ENCODE measurements at places on chromosomes 3 and 15.
A peak's percentile ranks its signal among the peaks of the same experiment; 100 is the strongest.

- DNase-seq = no peak
Measured at GRCh38 chr3:192303235-192303634, 424.1 kb downstream of the FGF12 start.

DNA sequence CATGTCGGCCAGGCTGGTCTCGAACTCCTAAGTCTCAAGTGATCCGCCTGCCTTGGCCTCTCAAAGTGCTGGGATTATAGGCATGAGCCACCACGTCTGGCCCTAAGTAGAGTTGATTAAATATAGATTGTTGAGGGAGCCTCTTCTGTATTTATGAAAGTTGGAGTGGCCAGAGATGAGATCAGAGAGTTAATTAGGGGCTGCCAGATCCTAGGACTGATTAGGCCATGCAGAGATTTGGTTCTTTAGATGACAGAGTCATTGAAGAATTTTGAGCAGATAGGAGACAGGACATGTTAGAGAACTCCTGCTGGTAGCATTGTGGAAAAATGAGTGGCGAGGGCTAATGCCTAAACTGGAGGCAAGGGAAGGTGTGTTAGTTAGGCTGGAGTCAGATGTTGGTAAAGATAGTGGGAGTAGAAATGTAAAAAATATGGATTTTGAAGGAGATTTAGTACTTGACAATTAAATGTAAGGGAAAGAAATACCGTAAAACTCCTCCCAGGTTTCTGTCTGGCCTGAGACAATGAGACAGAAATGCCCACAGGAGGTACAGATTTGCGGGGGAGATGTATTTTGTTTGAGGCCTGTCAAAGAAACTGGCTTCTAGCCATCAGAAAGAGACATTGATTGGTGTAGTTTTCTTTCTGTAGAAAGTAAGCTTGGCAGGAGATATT lies 23.4 kb downstream of the SACM1L start:
- no peak for DNase-seq

- DNase-seq = no peak
Measured at GRCh38 chr3:188303823-188304222, 149.9 kb downstream of the LPP start.

DNA sequence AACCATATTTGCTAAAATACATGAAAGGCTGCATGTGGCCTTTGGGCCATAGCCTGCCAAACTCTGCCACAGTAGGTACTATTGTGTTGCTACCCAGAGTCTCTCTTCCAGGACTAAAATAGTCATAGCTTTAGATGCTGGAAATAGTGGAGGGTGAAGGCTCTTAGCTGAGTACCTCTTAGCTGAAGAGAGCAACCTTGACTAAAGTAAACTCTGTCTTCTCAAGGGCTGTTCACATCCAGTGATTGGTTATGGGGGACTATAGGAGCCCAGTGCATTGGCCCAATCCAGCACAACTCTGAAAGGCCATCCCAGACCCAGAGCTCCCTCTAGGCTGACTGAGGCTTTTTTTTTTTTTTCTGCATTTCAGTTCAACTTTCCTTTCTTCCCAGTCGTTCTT lies 117.8 kb upstream of the ACP3 start:
- DNase-seq = no peak

- DNase-seq = no peak
Measured at GRCh38 chr3:155743606-155744005, 1.3 kb downstream of the PLCH1 start.

- no peak for DNase-seq
Measured at GRCh38 chr15:48679952-48680351, 34.4 kb upstream of the FBN1 start.

GRCh38 chr15:98523912-98524662 lies 124.3 kb upstream of the IGF1R start:
- DNase-seq = no peak

DNA sequence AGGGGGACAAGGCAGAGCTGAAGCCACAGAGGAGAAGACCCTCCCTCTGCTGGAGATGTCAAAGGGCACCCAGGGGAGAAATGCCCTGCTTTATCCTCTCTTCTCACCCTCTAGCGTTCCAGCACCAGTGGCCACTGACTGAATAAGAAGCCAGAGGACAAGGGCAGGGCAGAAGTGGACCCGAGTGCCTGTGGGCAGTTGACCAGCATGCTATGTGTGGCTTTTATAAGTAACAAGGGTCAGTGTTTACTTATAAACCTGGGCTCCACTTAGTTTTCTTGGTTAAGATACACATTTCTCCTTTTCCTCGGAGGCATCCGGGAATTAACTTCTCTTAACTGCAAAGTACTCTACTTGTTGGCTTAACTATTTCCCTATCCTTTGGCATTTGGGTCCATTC lies 13.3 kb upstream of the HDAC11 start:
- DNase-seq = no peak

GRCh38 chr3:152272771-152273242 lies 4.1 kb downstream of the MBNL1 start:
- no peak for DNase-seq

DNA sequence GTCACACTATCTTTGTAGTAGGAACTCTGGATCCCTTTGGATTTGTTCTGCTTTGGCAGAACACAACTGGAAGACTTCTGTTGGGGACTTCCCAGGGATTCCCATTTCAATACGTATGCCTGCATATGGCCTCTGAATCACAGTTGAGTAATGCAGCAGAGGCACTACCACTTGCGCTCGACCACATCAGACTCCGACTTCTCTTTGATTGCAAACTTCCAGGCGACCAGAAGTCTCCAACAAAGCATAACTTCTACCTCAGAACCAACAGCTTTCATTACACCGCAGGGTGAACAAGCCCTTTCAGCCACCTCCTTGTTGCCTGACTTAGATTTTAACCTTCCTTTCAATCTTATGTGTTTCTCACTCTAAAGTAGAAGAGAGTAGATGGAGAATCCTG lies 924.4 kb downstream of the IGSF11 start:
- no peak for DNase-seq

DNA sequence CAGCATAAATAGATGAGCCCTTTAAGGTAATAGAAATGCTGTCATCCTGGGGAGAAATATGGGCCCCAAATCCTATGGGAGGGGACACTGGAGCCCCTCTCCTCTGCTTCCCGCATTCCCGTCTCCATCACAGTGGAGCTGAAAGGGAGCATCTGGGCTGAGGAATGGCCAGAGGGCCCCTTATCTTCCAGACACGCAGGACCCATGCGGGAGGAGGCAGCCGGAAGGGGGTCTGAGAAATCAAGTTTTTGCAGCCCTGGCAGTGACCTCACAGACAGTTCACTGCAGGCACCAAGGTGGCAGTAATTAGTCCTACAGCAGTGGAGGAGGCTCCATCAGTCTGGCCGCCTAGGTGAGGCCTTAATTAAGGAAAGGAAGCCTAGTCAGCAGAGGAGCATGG lies 80.2 kb downstream of the RAB11A start:
- DNase-seq = no peak

DNA sequence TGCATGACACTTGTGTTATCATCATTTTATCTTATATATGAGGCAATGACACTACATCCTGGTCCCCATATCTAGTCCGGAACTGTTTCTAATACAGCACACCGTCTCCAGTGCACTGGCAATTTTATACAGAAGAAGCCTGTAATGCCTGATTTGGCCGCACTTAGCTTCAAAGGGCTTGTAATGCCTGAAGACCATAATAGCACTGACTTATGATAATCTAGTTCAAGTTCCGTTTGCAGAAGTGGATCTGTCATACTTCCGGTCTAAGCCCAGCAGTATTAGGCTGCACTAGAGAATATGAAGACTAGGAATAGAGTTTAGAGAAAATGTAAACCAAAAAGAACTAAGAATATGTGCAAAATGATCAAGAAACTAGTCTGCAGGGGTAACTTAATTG lies 1.3 kb downstream of the BNIP2 start:
- DNase-seq = no peak

DNA sequence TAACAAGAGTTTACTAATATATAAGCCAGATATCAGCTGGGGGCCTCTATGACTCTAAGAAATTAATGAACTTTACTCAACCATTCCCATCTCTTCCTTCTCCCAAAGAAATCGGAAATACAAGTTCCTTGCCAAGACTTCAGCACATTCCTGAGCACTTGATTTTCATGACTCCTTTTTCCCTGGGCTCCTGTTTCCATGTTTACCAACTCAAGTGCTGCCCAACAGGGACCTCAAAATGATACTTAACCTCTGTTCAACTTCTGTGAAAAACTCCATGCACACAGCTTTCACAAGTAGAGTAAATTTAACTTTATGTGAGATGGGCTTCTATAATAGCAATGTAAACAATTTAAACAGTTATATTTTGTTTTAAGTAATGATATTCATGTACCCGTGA lies 315.8 kb upstream of the CDIN1 start:
- DNase-seq = no peak

GRCh38 chr3:31753050-31753425 lies 220.3 kb downstream of the STT3B start:
- DNase-seq = no peak

- DNase-seq = peak; percentile 90
Measured at GRCh38 chr3:54853573-54854404, 74.1 kb downstream of the LRTM1 start.

DNA sequence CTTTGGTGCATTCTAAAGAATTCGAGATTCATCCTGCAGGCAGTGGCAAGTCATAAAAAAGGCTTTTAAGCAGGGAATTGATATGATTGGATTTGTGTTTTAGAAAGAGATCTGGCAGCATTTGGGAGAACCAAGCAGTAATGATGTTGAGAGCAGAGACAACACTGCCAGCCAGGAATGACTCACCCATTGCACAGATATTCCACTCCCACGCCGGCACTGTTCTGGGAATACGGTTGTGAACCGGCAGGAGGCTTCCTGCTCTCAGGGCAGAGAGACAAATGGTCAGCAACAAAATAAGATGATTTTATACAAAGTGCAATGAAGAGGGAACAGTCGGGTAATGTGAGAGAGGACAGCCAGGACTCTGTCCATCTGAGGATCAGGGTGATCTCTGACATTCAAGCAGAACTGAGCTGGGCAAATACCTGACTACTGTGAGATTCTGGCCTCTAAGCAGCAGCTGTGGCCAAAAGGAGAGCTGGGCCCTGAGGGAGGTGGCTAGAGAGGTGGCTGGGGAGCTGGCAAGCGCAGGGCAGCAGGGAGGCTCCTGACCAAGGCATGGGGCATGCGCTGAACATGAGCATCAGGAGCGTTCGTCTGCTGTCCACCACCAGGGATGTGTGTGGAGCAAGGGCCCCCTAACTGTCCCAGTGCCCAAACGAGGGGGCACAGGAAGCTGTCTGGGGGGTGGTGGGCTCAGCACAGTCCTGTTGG lies 56.1 kb upstream of the PLXNA1 start:
- DNase-seq = no peak

DNA sequence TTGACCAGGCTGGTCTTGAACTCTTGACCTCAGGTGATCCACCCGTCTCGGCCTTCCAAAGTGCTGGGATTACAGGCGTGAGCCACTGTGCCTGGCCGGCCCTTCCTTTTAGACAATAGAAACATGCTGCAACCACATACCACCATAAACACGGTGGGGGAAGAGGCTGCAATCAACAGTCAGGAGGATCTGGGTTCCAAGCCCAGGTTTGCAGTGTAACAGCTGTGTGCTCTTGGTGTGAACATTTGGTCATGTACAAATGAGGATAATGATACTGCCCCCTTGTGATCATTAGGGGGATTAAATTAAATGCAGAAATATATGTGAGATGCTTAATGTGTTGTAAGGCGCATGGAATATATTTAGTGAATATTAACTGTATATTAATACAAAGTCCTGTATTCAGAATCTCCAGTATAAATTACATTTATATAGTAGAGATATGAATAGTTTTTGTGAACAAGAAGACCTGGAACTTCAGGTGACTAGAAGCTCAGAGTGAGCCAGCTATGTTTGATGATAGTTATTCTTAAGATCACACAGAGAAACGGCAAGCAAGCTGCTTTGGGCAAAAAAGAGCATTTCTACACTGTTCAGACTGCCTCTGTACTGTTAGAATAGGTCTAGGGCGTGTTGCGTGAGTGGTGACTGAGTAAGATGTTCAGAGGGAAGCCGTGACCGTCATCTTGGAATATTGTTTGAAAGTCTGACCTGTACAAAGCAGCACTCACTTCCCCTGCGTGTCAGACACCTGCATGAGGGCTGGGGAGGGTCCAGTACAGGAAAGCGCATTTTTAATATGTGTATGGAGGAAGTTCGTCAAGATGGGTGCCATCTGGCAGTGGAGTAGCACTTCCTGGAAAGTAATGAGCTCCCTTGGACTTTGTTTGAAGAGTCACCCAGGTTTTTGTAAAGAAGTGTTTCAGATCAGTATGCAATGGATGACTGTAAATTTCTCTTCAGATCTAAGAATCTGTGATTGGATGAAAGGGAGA lies 125.8 kb downstream of the PGPEP1L start:
- no peak for DNase-seq

DNA sequence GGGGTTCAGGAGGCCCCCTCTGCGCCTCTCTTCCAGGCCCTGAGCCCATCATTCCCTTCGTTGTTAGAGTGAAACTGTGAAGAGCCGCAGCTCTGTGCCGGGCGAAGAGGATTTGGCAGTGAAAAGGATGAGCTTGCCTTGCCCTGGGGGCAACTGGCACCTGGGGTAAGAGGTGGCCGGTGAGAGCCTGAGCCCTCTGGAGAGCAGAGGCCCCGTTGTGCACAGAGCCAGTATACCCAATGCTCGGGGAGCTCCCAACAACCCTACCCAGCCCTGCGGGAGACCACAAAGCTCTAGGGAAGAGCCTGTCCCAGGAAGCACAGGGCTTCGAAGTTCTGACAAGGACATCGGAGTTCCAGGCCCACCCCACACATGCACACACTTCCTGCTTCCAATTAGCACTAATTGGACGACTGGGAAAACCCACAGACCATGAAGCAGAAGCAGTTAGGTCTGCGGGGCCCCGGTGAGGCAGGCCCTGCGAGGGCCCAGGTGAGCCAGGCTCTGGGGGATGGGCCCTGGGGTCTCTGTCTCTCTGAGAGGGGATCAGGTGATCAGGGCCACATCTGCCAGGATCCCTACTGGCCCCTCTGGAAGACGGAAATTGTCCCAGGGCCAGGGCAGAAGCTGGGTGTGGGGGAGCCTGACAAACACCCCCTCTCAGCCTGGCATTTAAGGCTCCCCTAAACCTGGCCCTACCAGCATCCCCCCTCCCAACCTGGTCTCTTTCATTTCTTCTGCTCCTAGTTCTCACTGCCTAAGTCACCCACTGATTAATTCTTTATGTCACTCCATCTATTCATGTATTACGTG lies 27.9 kb upstream of the SFMBT1 start:
- no peak for DNase-seq

GRCh38 chr15:65086680-65087111 lies 10.2 kb downstream of the KBTBD13 start:
- no peak for DNase-seq

DNA sequence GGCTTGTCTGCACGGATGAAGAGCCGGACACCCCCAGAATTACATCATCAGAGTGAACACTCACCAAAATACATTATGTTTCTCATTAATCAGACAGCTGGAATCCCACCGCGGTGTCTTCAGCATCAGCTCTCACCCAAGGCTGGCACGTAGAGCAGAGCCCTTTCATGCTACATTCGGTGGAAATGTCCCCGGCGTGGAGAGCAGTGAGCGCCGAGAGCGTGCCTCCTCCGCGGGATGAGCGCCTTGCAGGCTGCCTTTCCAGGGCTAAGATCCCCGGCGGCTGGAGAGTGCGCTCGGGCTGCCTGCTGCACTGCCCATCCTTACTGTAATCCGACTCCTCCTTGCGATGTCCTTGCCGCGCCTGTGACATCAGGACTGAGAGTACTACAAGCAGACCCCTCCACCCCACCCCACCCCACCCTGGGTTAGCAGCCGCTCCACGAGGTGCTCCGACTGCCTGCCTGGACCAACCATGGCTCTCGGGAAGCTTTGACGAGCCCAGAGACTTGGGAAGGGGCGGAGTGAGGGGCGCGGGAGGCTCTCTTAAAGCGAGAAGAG lies at the start of gene ZNF385D:
Gene ZNF385D (minus strand): TSS at position 380 of the 561 bp plus-strand sequence. CDS start 294 bp downstream, at position 86.
- peak; percentile 78 for DNase-seq

- DNase-seq = no peak
Measured at GRCh38 chr3:11434017-11434526, 161.9 kb downstream of the ATG7 start.

Data from type B pancreatic cell (in vitro differentiated cells).